ENCODE measurements at places on chromosomes 6 and 20.

DNA sequence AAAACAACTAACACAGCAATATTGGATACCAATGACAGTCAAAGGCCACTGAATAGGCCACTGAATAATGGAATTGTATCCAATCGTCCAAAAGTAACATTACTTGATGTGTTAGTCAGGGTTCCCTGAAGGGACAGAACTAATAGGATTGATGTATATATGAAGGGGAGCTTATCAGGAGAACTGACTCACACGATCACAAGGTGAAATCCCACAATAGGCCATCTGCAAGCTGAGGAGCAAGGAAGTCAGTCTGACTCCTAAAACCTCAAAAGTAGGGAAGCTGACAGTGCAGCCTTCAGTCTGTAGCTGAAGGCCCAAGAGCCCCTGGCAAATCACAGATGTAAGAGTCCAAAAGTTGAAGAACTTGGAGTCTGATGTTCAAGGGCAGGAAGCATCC, 571.4 kb downstream of the PRKN start:
- H3K27ac ChIP-seq: no peak overlapping the region
- no peak overlapping the region for H3K4me3 ChIP-seq
- H3K4me1 ChIP-seq: no peaks in the 10 kb centered on the region
- H3K27me3 ChIP-seq: no peaks in the 10 kb centered on the region
- DNase-seq: no peak

DNA sequence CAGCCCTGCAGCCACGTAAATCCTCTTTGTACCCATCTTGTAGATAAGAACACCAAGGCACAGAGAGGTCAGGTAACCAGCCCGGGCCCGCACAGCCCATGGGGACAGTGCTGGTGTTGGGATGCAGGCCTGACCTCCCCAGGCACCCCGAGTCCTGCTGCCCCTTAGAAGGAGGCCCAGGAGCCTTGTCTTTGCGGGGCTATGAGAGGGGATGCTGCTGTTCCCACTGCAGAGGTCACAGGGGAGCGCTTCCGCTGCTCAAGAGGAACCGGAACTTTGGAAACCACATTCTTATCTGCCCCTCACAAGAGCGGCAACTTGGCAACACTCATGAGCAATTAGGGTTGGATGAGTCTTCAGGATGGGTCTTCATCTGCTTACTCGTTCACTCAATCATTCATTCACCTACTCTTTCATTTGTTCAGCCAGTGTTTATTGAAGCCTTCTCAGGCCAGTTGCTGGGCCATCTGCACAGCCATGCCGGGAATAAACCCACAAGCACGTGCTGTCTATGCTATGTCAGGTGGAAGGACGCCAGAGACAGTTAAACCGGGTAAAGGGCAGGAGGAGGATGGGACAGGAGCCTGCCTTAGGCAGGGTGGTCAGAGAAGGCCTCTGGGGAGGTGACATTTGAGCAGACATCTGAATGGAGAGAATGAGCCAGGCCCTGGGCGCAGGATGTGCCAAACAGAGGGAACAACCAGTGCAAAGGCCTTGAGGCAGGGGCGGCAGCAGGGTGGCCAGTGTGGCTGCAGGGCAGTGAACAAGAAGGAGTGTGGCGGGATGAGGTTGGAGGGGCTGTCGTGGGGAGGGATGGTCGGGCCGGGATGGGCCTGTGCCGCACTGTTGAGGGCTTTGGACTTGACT, 60.8 kb downstream of the RBM38 start:
- DNase-seq: no peak
- no peaks in the 10 kb centered on the region for H3K27me3 ChIP-seq
- H3K4me1 ChIP-seq: peaks cover 35% of the 10 kb centered on the region
- H3K36me3 ChIP-seq: no peaks in the 10 kb centered on the region
- no peak overlapping the region for H3K27ac ChIP-seq

DNA sequence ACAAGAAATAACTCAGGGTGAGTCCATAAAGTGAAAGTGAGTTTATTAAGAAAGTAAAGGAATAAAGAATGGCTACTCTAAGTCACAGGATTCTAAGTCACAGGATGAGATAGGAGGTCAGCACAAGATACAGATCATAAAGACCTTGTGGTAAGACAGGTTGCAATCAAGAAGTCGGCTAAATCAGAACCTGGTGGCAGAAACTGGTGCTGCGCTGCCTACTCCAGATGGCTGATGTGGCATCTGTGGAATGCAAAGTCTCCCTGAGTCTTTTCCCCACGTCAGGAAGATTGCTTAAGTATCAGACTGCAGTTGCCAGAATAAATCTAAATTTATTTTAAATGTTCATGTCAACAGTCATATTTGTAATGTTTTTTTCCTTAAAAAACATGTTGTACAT, 10.7 kb upstream of the KCNK15 start:
- H3K4me3 ChIP-seq: no peak overlapping the region
- H3K27me3 ChIP-seq: no peaks in the 10 kb centered on the region
- no peaks in the 10 kb centered on the region for H3K36me3 ChIP-seq
- H3K27ac ChIP-seq: no peak overlapping the region
- H3K4me1 ChIP-seq: peaks cover 8% of the 10 kb centered on the region

DNA sequence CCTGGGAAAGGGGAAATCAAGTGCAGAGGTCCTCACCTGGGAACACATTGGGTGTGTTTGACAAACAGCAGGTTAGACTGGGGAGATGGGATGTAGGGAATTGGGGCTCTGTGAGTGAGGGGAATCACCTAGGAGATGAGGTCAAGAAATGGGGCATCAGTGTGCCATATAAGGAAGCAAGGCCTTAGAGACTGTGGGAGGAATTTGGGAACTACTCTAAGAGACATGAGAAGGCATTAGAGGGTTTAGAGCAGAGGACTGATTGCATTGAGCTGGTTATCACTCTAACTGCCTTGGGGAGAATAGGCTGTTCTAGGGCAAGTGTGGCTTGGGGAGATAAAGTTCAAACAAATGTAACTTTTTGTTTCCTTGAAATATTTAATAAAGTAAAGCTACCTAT, 189.9 kb downstream of the EYA4 start:
- no peak overlapping the region for H3K27ac ChIP-seq
- no peaks in the 10 kb centered on the region for H3K27me3 ChIP-seq
- no peak for DNase-seq
- H3K4me1 ChIP-seq: no peaks in the 10 kb centered on the region
- H3K4me3 ChIP-seq: no peak overlapping the region

DNA sequence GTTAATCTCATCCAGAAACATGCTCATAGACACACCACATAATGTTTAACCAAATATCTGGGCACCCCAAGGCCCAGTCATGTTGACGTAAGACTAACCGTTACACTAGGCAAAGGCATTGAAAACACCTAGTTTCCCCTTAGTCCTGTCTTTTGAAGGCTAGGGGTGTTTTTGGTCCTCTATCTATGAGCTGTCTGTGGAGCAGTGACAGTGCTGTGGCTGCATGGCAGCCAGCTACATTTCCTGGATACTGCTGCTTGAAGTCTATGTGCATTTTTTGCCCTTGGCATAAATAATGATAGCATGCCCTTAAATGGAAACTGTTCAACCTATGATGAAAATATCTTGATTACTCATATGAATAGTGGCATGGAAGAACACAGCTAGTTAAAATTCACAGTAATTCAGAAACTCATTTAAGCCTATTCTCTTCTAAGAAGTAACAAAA, 18.6 kb downstream of the FARS2 start:
- no peak overlapping the region for H3K27ac ChIP-seq
- peaks cover 4% of the 10 kb centered on the region for H3K4me1 ChIP-seq
- H3K36me3 ChIP-seq: no peaks in the 10 kb centered on the region
- no peak overlapping the region for H3K4me3 ChIP-seq

GRCh38 chr6:73898599-73898998, 202.6 kb downstream of the CD109 start:
- H3K4me1 ChIP-seq: no peaks in the 10 kb centered on the region
- no peak overlapping the region for H3K27ac ChIP-seq
- no peak for DNase-seq
- H3K36me3 ChIP-seq: no peaks in the 10 kb centered on the region
- H3K4me3 ChIP-seq: no peak overlapping the region

DNA sequence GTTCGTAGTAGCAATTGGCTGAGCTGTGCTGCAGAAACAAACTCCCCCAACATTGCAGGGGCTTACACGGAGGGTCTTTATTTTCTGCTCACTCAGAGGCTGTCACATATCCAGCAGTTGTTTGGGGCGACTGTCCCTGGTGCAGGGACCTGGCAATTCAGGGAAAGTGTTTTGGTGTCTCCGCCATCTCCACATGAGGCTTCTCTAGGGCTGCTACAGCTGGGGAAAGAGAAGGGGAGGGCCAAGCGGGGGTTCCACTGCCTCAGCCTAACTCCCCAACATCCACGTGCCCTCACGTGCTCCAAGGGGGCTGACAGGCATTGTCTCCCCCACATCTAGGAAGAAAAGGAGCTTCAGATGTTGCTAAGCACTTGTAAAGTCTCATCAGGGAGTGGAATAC, 61.3 kb upstream of the NXT1 start:
- H3K27ac ChIP-seq: no peak overlapping the region
- H3K36me3 ChIP-seq: no peaks in the 10 kb centered on the region
- H3K27me3 ChIP-seq: no peaks in the 10 kb centered on the region
- no peak for DNase-seq

DNA sequence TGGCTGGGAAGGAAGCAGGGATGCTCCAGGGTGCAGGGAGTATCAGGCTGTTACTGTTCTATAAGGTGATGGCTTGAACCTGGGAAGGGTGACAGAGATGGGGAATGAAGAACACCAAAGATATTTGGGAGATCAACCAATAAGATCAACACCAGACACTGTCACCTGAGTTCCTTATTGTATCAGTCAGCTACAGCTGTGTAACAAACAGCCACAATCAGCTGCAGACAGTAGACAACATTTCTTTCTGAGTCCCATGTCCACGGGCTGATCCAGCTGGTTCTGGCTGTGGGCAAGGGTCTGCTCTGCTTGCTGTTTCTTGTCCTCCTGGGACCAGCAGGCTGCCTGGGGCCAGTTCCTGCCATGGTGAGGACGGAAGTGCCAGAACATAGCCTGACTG, 31.3 kb upstream of the SLCO4A1 start:
- no peaks in the 10 kb centered on the region for H3K36me3 ChIP-seq
- H3K27ac ChIP-seq: no peak overlapping the region
- H3K27me3 ChIP-seq: no peaks in the 10 kb centered on the region
- H3K4me3 ChIP-seq: no peak overlapping the region
- no peak for DNase-seq

DNA sequence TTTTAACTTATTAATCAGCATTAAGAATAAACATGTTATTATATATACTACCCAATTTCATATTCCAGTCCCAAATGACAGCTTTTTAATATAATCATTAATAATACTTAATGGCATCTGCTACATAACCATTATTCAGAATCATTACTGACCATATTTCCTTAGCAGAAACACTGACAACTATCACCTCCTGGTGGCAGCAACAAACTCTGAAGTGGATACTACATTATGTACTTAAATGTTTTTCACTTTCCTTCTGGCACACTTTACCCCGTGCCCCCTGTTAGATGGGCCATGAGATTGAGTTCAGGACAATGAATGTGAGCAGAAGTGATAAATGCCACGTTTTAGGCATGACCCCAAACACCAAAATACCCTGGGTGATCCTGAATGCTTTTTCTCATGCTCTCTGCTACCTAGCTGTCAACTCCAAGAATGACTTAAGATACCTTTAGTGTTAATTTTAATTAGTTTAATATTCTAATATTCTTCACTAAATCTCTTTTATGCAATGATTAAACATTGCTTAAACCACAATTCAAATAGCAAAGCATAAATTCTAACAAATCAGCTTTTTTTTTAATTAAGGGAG, 77.1 kb downstream of the LMBRD1 start:
- no peaks in the 10 kb centered on the region for H3K27me3 ChIP-seq
- no peak overlapping the region for H3K4me3 ChIP-seq
- H3K4me1 ChIP-seq: no peaks in the 10 kb centered on the region
- no peak overlapping the region for H3K27ac ChIP-seq
- no peak for DNase-seq

- H3K4me3 ChIP-seq: no peak overlapping the region
- H3K4me1 ChIP-seq: no peaks in the 10 kb centered on the region
- no peak overlapping the region for H3K27ac ChIP-seq
- H3K27me3 ChIP-seq: no peaks in the 10 kb centered on the region
- H3K36me3 ChIP-seq: peaks cover 31% of the 10 kb centered on the region
- DNase-seq: no peak
Measured at GRCh38 chr6:116108836-116109235, 8.2 kb downstream of the NT5DC1 start.

DNA sequence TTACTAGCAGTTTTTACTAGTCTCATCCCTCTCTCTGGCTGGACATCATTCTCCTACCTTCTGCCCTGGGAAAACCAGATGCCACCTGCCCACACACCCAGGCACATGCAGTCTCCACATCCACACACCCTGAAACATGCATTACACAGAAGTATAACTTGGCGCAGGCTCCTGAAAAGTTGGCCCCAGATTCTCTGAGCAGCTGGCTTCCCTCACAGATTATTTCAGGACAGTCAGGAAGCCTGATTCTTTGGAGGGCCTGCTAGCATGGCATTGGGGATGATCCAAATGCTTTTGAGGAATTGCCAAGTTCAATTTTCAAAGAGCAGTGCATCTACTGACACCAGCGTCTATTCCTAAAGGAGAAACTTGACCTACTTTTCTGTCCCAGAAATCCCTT, 27.8 kb upstream of the KIF16B start:
- no peaks in the 10 kb centered on the region for H3K27me3 ChIP-seq
- DNase-seq: no peak
- no peaks in the 10 kb centered on the region for H3K4me1 ChIP-seq
- no peak overlapping the region for H3K27ac ChIP-seq
- H3K36me3 ChIP-seq: no peaks in the 10 kb centered on the region

- H3K4me1 ChIP-seq: no peaks in the 10 kb centered on the region
- DNase-seq: no peak
- H3K36me3 ChIP-seq: peaks cover 5% of the 10 kb centered on the region
- no peak overlapping the region for H3K4me3 ChIP-seq
- H3K27ac ChIP-seq: no peak overlapping the region
- no peaks in the 10 kb centered on the region for H3K27me3 ChIP-seq
Measured at GRCh38 chr6:35026434-35027222, 114.5 kb downstream of the TCP11 start.

DNA sequence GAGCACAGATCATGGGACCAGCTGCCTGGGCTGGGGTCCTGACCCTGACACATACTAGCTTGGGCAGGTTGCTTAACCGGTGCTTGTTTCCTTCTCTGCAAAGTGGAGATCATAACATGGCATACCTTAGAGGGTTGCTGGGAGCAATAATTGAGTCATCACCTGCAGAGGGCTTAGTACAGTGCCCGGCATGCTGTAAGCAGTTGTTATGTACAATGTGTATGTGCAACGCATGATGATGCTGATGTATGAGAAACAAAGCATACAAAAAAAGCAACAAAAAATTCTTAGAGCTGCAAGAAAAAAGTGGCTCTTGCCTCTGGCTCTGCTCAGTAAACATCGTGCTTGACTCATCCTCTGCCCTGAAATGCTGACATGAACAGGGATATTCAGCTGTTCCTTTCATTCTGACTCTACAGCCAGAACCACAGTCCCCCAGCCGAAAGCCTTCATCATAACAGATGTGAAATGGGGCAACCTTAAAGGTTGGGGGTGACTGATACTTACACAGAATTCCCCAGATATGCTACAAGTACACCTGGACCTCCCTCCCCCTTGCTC, 91.7 kb downstream of the CLIC5 start:
- no peak overlapping the region for H3K27ac ChIP-seq
- H3K36me3 ChIP-seq: no peaks in the 10 kb centered on the region
- no peak for DNase-seq

GRCh38 chr6:126633373-126633772, 293.5 kb downstream of the CENPW start:
- no peaks in the 10 kb centered on the region for H3K4me1 ChIP-seq
- H3K36me3 ChIP-seq: no peaks in the 10 kb centered on the region
- no peak overlapping the region for H3K4me3 ChIP-seq
- H3K27me3 ChIP-seq: no peaks in the 10 kb centered on the region
- DNase-seq: no peak
- no peak overlapping the region for H3K27ac ChIP-seq
